ENCODE measurements at places on chromosomes 13 and 19.
A peak's percentile ranks its signal among the peaks of the same experiment; 100 is the strongest.

- no peak for DNase-seq
Observed at GRCh38 chr19:21485926-21486325, 19.5 kb upstream of the ZNF429 start.

- peak; percentile 96 for DNase-seq
Observed at GRCh38 chr19:39397360-39398296, 6.5 kb downstream of the MED29 start.

DNA sequence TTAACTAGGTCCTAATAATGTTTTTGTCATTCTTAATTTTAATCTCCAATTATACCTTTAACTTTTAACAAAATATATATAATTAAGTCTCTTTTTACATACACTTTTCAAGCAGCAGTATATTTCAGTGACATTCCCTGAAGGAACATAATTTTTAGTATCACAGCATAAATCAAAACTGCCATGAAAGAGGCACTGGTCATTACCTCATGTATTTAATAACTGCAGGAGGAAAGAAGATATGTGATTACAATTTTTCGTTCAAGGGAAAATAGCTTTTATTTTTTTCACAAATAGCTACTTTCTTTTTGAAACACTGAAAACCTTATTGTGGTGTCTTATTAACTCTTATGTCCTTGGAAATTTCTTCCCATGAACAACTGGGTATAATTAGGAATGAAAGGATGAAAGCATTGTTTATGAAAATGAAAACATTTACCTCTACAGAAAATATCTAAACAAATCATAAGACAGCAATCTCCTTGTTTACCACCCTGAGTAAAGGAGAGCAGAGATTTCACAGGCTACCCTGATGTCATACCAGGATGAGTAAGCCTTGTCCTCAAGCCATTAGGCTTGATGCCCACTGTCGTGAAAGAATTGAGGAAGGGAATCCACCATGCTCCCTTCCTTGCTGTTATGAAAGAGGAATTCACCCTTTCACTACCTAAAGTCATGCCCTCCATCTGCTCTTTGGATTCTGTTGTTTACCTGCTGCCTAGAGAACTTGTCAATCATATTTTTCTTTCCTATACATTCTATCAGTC lies 877.2 kb upstream of the PCDH20 start:
- DNase-seq, result no peak

DNA sequence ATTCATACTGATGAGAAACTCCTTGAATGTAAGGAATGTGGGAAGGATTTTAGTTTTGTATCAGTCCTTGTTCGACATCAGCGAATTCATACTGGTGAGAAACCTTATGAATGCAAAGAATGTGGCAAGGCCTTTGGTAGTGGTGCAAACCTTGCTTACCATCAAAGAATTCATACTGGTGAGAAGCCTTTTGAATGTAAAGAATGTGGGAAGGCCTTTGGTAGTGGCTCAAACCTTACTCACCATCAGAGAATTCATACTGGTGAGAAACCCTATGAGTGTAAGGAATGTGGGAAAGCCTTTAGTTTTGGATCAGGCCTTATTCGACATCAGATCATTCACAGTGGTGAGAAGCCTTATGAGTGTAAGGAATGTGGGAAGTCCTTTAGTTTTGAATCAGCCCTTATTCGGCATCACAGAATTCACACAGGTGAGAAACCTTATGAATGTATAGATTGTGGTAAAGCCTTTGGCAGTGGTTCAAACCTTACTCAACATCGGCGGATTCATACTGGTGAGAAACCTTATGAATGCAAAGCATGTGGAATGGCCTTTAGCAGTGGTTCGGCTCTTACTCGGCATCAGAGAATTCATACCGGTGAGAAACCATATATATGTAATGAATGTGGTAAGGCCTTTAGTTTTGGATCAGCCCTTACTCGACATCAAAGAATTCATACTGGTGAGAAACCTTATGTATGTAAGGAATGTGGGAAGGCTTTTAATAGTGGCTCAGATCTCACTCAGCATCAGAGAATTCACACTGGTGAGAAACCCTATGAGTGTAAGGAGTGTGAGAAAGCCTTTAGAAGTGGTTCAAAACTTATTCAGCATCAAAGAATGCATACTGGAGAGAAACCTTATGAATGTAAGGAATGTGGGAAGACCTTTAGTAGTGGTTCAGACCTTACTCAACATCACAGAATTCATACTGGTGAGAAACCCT lies 26.6 kb downstream of the ZNF345 start:
- no peak for DNase-seq

- peak; percentile 5 for DNase-seq
Observed at GRCh38 chr13:32246468-32246867, 68.7 kb downstream of the ZAR1L start.
